ENCODE measurements at places on chromosomes 4 and X.

GRCh38 chrX:23195761-23196160, 138.9 kb upstream of the PTCHD1 start:
- no peak for DNase-seq

DNA sequence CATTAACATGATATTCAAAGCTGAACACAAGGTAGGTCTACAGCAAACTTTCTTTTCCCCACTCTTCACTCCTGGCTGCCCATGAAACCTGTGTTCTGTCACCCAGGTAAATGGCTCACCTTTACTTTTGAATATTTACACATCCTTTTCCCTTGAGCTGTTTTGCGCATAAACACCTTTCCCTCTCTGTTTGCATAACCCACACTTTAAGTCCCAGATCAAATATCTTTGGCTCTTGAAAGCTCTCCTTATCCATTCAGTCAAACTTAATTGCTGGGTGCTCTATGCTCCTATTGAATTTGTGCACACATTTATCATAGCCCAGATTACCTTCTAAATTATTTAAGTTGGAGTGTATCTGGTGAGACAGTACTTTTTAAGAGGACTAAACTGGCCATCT, 51.7 kb upstream of the ATP8A1 start:
- DNase-seq = no peak

DNA sequence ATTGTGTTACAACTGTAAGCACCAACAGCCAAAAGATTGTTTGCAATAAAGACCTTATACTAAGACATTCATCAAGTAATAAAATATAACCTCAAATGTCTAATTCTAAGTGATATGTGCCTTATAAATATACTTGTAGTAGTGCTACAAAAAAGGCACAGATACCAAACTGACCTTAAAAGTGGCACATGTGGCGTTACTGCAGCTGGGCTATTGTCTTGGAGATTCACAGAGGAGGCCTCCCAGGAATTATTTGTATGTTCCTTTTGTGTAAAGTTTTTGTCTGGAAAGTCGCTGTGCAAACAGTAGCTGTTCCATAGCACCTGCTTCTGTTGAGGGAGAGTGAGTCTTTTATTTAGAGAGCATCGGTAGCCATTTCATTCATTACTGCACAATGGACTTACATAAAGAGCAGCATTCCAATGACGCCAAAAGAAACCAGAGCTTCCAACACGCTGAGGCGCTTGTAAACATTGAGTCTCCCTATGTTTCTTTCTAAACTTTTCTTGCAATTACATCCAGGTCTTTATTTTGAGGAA, 143.7 kb downstream of the RPA4 start:
- no peak for DNase-seq

DNA sequence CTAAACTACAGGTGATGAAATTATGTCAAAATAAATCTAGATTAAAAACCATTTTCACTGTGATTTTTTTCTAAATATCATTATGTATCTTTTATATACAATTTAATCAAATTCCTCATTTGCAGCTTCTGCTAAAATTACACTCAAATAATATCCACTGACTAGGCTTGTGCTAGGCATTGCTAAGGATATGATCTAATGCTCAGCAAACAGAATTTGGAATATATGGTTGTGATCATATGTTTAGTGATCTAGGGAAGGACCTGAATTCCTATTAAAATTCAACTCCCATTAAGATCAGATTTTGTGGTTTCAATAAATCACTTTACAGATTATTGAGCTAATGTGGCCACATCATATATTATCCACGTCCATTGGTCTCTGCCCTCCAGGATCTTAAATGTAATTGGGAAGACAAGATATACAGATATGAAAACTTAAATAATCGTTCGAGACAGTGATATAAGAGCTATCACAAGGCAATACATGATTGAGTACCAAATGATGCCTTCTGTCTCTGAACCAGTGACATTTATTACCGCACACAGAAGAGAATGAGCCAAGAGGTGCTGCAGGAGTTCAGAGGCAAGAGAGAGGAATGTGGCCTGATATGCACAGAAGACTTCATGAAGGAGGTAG, 206.0 kb upstream of the RPS6KA3 start:
- no peak for DNase-seq

- DNase-seq = no peak
Observed at GRCh38 chrX:40084471-40085101, 13.2 kb downstream of the BCOR start.

GRCh38 chr4:99808260-99808857, 8.3 kb upstream of the DAPP1 start:
- DNase-seq = no peak

DNA sequence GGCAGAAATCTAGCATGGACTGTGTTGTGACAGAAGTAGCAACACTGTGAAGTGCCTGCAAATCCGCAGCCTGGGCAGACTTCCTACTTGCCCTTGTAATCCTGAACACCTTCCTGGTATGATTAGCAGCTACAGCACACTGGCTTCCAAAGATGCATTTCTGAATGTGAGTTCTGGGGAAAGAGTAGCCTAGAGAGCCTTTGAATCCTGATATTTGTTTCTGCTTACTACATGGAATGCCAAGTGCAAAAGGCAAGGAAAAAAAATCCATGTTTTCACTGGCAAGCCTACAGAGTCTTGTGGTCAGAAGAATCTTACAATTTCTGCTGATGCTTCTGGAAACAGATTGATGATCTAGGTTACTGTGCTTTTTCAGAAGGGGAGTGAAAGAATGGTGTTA, 223.7 kb downstream of the COL25A1 start:
- no peak for DNase-seq

GRCh38 chrX:39614680-39614998, 483.1 kb downstream of the BCOR start:
- DNase-seq = no peak

- no peak for DNase-seq
Observed at GRCh38 chrX:53717205-53717604, 30.7 kb upstream of the HUWE1 start.

DNA sequence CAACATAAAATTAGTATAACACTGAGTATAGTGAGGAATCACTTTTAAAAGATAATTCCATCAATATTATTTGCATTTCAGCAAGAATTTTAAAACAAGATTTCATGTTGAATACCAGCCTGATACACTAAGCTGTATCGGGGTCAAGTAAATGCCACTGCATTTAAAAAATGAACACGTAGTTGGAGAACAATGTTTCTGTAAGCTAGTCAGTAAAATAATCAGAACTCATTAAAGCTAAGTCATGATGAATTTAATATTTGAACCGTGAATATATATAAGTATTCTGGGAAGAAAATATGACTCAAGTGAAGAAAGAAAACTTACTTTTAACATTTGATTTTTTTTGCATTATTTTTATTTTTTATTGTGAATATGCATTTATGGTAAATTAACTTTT, 611.0 kb upstream of the PABPC4L start:
- no peak for DNase-seq

DNA sequence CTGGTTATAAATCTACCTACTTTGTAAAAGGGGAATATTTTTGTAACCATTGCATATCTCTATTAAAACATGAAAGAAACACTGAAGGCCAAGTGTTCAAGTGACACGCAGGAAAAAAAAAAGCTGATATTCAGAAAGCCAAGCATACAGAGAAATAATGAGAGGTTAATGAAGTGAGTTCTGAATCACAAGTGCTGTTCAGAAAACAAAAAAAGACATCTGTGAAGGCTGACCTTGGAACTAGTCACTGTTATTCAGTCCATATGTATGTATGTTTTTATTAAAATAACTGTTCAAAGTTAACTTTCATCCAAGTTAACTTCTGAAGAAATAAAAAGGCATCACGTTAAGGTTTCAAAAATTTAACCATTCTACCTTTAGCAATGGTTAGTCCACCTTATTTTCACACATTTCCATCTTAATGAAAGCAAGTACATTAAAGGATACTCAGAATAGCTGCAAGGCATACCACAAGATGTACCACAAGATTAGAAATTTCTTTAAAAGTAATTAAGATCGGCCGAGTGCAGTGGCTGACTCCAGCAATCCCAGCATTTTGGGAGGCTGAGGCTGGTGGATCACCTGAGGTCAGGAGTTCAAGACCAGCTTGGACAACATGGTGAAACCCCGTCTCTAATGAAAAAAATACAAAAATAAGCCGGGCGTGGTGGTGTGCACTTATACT, 31.4 kb downstream of the SH3RF1 start:
- no peak for DNase-seq

- DNase-seq = no peak
Observed at GRCh38 chr4:46931981-46932380, 22.9 kb upstream of the COX7B2 start.

- DNase-seq = no peak
Observed at GRCh38 chrX:151604931-151605330, 41.5 kb downstream of the PASD1 start.

DNA sequence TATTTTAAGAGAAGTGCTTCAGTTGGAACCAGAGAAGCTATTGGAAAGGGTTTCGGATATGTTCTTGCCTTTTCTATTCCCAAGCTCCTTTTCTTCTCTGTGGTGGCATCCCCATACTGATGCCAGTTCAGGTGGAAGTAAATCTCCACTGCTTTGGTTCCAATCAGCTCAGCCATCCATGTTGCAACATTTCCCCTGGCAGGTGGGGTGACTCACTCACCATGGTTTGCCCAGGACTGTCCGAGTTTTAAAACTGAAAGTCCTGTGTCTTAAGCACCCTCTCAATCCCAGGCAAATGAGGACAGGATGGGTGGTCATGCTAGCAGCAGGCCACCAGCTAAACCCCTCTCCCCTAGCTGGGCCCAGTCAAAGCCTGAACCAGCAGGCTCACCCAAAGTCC, 15.1 kb downstream of the RAI2 start:
- no peak for DNase-seq

- DNase-seq = no peak
Observed at GRCh38 chr4:57154191-57154590, 44.0 kb upstream of the IGFBP7 start.

DNA sequence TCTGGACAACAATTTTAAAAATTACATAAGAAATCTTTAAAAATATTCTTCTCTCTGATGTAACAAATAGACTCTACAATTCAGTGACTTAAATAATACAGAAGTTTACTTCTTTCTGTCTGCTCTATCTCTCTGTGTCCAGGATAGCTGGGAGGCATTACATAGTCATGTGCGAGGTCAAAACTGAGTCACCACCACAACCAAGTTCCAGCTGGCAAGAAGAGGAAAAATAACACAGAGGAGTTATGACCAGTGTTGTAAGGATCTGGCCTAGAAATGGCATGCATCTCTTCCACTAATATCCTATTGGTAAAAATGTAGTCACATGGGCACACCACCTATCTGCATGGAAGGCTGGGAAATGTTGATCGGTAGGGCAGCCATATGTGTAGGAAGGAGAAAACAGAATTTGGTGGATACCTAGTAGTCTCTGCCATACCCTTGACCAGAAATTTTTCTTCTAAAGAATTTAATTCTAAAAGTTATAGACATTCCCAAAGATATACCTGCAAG, 39.4 kb upstream of the WDFY3 start:
- no peak for DNase-seq

DNA sequence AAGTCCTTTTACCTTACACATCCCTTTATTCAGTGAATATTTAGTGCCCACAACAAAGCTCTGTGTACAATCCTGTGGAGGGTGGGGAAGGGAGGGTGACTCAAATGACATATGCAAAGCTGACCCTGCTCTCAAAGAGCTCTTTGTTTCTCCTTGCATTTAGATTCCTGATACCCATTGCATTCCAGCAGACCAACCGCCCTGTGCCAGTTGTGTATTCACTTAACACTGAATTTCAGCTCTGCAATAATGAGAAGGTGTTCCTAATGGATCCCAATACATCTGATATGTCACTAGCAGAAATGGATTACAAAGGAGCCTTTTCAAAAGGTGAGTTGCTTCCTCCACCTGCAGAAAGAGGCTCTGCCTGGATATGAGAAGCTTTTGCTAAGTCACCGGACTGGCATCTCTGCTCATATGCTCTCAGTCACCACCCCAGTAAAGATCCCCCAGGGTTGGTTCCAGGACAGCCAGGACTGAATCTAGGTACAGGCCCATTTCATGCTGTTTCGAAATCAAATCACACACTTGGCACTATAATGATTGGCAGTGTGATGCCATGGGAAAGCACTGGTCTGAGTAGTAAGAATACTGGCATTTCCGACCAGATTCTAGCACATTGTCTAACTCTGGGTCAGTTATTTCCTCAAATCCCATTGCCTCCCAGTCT, 17.1 kb upstream of the ANXA3 start:
- no peak for DNase-seq

- no peak for DNase-seq
Observed at GRCh38 chr4:138330531-138330930, 88.4 kb upstream of the SLC7A11 start.

DNA sequence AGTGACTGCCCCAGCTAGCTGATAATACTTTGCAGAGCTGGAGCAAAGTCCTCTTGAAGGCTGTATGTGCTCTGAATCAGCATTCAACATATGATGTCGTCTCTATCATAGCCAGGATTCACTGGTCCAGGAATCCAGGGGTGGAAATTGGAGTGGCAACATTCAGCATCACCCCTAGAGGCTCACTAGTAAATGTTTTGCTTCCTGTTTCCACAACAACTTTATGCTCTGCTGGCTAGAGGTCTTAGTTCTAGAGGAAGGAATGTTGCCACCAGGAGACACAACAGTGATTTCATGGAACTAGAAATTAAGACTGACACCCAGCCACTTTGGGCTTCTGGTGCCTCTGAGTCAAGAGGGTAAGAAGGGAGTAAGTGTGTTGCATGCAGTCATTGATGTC, 11.3 kb downstream of the MAGEA1 start:
- DNase-seq = no peak

- no peak for DNase-seq
Observed at GRCh38 chr4:48470570-48470969, 12.6 kb upstream of the SLC10A4 start.

DNA sequence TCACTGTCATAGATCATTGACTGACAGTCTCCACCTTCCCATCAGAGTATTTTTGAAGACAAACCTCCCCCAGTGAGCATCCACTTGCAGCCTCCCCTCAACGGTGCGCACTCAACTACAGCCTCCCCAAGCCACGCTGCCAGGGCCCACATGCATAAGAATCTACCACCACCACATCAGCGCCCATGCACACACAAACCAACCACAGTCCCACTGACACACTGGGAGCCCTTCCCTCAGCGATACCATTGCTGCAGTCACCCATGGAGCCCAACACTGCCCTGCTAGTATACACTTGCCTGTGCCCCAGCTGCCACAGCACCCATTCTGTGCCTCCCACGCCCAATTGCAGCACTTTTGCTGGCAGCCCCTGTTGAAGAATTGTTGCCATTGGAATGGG, 132.9 kb downstream of the CHM start:
- DNase-seq = no peak

DNA sequence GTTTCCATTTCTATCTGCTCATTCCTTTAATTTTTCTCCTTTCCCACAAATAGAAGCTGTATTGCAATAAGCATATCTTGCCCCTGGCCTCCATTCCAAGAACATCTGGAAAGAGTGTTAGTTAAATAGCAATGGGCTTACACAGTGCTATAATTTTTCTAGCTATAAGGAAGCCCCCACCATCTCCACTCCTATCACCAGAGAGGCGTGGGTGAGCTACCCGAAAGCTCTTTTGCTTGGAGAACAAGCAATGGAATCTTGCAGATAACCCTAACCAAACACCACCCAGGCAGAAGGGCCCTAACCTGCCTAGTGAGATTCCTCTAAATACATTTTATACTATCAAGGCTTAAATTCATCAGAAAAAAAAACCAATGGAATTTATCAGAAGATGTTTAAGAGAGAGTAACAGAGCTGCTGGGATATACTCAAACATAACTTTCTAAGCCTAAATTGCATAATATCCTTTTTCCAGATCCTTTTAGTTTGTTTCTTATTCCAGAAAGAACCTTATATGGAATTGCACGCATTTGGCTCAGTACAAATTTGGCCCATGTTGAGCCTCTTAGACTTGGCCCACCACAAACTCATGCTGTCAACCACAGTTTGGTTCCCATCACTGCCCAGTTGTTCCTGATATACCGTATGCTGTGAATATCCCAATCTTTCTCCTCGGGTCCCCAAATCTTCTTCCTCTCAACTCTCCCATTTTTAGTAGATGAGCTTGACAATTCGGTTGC, 91.6 kb upstream of the PLAC1 start:
- DNase-seq = no peak

Data from left renal pelvis (tissue), 4 donors.